ENCODE measurements at places on chromosomes 6 and 20. TPM values are rescaled to one million over a fixed set of nuclear protein-coding genes. Genes with fewer than 3 reads are reported as not detected.

The FAM83B gene
- total RNA-seq = 12.7 TPM

The C6orf58 gene
- not detected for total RNA-seq

DNA sequence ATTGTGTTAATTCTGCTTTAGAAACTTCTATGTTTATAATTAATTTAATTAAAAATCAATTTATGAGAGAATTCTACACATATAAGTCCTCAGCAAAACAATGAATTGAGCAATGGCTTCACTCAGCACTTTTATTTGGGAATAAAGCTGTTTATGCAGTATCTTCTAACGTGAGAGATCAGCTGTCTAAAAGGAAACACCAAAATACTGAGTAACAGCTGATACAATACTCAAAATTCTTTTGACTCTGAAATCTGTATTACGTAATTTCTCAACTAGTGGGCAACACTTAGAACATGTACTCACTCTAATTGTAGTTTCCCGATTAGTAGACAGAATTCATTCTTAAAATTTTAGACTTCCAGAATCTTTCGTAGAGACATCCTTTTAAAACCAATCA, 49.8 kb downstream of the MAP3K7 start:
- no peak for DNase-seq

- DNase-seq = no peak
Measured at GRCh38 chr6:11236076-11236750, 3.7 kb upstream of the NEDD9 start.

DNA sequence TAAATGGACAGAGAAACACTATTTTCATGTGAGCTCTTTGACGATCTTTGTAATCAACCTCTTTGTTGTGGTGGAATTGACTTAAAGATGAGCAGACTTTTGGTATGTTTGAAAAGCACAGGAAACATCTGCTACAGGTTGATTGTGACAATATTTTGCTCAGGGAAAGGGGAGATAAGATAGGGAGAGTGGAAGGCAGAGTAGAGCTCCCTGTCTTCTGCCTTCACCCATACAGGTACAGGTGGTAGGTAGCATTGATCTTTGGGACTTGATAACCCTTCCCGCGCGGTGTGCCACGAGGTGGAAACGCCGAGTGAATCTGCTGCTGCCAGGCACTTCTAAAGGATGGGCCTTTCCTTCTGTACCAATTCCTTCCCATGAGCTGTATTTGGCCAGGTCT, 183.6 kb downstream of the UTRN start:
- DNase-seq = no peak

- no peak for DNase-seq
Measured at GRCh38 chr6:134787261-134787877, 162.5 kb downstream of the ALDH8A1 start.

DNA sequence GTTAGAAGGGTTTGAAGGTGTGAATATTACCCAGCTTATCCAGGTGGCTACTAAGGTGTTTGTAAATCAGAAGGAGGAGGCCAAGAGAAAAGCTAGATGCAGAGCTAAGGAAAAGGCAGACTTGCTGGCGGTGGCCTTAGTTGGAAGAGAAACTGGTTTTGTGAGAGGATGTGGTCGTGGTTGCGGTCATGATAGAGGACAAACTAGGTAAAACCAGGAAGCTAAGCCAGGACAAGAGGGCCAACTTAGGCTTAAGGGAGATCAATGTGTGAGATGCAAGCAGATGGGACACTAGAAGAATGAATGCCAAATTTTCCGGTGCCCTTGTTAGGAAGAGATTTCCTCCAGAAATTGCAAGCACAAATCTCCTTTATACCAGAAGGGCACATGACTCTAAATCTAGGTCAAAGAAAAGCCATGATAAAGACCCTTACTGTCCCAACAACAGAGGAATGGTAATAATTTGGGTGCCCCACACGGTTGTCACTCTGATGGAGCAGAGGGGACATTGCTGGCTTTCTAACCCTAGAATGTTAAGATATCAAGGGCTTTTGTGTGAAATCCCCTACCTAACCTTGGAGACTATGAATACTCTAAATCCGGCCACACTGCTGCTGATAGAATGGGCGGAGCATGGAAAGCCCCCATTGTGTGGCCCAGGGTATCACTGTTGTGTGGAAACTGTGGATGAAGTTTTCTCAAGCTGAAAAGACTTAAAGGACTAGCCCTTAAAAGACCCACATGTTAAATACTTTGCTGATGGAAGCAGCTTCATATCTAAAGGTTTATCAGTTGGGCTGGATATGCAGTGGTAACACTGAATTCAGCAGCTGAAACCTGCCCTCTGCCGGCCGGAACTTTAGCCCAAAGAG, 7.8 kb downstream of the IL22RA2 start:
- DNase-seq = no peak

DNA sequence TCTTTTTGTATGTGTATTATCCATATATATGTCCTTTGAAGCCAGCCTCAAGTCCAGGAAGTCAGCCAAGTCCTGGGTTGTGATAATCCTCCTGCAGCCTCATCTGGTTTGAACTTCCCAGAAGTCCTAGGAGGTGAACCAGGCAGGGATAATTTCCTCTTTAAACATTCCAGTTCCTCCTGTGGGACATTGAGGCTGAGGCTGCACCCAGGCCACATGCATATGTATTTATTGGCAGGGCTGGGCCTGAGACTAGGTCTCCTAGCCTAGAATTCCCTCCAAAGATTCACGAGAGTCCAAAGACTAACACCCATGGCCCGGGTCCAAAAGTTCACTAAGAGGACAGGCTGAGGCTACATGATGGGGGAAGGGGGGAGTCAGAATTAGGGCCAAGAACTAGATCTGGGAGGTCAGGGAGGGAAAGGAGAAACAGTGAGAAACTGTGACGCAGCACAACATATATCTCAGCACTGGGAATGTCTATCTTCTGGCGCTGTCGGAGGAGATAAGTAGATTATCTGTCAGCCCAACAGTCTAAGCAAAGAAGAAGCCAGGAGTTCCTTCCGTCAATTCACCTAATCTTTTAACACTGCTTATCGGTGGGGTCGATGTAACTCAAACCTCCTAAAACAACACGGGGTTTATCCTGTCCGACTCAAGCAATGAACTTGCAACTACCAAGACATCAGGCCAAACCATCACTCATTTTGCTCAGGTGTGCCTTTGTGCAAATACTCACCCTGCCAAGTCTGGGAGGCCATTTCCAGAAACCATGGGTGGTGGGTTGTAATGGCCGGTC, 43.3 kb downstream of the SNX5 start:
- DNase-seq = no peak

DNA sequence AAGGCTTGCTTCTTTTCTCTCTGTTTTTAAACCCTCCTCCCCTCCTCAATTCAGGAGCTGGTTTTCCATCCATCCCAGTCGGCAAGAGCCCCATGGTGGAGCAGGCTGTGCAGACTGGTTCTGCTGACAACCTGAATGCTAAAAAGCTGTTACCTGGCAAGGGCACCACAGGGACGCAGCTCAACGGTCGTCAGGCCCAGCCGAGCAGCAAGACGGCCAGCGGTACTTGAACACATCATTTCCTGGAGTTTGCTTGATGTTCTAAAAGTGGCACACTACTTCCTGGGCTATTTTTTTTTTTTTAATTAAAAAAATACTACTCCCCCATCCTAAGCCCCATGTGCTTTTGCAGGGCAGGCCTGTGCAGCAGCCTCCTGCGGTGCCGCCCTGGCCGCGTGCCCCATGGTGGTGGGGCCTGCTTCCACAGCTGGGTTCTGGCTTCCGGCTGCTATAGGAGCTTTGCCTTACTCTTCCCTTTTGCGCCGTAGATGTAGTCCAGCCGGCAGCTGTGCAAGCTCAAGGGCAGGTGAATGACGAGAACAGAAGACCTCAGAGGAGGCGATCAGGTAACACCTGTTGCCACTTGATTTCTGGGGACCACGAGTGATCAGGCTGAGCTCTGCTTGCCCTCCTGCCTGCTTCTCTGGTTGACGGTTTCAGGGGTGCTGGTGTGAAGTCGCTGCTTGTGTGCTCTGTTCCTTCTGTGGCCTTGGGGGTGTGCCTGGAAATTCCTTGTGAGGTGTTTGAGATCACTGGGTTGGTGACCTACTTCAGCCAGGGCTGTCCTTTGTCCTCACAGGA, 7.7 kb downstream of the LSM14B start:
- DNase-seq = no peak

DNA sequence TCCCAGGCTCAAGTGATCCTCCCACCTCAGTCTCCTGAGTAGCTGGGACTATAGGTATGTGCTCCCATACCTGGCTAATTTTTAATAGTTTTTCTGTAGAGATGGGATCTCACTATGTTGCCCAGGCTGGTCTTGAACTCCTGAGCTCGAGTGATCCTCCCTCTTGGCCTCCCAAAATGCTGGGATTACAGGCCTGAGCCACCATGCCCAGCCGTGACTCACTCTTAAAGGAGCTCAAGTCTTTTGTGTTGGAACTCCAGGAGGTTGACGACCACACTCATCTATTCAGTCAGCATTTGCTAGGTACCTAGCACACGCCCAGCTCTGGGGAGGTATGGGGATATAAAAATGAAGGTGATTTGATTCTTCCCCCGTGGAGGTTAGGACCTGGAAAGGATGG, 62.8 kb downstream of the UTRN start:
- DNase-seq = no peak

GRCh38 chr6:3471711-3472110, 14.9 kb upstream of the SLC22A23 start:
- DNase-seq = no peak

Data from kidney (tissue), 22 donors.